ENCODE measurements at places on chromosomes 6 and 20.
A peak's percentile ranks its signal among the peaks of the same experiment; 100 is the strongest.

- peak; percentile 49 for DNase-seq
Observed at GRCh38 chr6:32700391-32701040, 34.1 kb upstream of the HLA-DQB1 start.

GRCh38 chr20:62359043-62359490 is 8.0 kb downstream of the LAMA5 start:
- DNase-seq, result no peak

GRCh38 chr6:69232911-69233448 is 563.8 kb downstream of the LMBRD1 start:
- DNase-seq, result peak; percentile 39

- no peak for DNase-seq
Observed at GRCh38 chr6:53691252-53691651, 25.7 kb upstream of the KLHL31 start.

DNA sequence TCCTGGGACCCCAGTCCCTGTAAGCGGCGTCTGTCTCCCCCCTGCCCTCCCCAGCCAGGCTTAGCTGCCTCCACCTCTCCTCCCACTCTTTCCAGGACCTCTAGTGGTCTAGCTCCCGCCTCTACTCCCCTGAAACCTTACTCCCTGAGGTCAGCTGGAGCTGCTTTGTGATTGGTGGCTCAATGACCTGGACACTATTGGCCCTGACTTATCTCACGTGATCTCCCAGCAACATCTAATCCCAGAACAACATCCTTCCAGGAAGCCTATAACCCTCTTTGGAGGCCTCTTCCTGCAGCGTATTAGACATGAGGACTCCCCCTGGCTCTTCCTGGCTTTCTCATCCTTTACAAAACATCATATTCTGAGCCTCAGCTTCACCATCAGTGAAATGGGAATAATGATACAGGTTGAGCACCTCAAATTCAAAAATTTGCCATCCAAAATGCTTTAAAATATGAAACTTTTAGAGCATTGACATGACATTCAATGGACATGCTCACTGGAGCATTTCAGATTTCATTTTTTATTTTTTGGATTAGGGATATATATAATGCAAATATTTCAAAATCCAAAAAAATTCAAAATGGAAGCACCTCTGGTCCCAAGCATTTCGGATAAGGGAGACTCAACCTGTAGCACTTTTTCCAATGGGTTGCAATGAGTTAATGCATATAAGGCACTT is 16.3 kb upstream of the SRC start:
- no peak for DNase-seq

- no peak for DNase-seq
Observed at GRCh38 chr6:126513198-126513597, 173.3 kb downstream of the CENPW start.

GRCh38 chr20:58600756-58601155 is 50.3 kb upstream of the STX16 start:
- no peak for DNase-seq

DNA sequence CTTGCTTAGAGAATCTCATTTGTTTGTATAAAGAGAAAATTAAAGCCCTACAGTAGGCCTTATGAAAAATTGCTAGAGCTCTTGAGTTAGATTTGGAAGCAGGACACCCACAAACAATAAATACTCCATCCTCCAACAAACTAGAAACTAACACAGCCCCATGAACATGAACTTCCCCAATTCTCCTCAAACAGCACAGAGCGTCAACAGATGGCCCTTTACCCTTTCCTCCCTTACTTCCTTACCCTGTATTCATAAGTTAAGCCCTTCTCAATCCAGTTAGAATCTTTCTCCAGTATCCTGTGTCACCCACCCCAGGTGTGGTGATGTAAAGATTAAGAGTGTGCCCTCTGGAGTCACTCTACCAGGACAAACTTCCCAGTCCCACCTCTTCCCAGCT is 113.7 kb downstream of the UNC5CL start:
- no peak for DNase-seq

GRCh38 chr20:39462416-39462945 is 500.3 kb downstream of the DHX35 start:
- no peak for DNase-seq

DNA sequence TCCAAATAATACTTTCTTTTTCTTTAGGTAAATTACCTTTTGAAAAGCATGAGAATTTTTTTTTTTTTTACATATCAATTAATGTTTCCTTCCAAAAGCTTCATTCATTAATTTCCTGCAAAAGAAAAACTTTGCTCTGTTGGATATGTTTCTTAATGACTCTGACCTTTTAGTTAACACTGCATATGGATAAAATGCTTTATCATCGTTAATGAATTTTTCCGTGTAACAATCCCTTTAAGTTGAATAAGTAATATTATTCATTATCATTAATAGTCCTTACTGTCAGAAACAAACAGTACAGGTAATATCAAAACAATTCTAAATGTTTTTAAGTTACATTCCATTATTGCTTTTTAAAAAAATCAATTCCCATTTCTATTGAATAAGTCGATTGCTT is 345.1 kb downstream of the SAMD5 start:
- DNase-seq, result no peak

GRCh38 chr6:12024699-12025434 is 12.8 kb downstream of the HIVEP1 start:
- DNase-seq, result no peak

DNA sequence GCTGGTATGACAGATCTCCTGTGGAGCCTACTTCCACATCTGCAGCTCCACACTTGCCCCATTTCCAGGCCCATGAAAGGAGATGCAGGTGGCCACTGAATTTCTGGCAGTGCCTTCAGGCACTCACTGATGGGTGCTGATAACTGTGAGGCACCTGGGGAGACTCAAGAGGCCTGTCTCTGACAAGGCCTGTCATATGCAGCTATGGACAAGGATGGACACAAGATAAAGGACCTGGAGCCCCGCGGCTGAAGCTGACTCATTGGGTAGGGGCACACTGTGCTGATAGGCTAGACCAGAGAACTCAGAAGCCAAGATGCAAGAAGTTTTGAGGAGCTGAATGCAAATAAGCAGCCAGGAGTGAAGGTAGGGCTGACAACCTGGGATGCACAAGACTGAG is 81.0 kb upstream of the LRFN2 start:
- DNase-seq, result no peak

- DNase-seq, result no peak
Observed at GRCh38 chr6:87905101-87905641, 142.5 kb upstream of the SPACA1 start.

DNA sequence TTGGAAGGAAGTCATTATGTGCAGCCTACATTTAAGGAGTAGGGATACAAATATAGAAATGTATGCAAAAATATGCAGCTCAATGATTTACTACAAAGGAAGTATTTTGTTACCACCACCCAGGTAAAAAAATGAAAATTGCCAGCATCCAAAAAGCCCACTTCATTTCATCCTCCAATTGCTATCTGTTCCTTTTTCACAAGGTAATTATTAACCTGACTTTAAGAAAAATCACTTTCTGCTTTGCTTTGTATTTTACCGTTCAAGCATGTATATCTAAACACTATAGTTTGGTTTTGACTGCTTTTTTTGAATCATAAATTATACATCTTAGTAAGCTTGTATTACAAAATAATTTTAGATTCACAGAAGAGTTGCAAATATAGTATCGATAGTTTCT is 768.5 kb upstream of the GJE1 start:
- DNase-seq, result no peak

DNA sequence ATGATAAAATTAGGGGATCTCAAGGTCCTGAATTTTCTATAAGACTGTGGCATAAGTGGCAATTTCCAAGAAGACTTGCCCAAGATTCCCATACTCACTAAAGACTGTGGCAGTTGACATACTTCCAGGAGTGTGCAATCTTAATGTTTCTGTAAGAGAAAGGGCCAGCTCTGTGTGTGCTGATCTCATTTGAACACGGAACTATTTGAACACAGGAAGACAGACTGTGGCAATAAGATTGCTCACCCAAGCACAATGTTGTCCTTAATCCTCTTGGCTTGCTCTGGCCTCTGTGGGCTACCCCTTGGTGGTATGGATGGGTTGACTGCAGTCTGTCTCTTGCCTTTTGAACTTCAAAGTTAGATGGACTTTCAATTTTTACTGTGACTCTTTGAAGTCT is 151.4 kb downstream of the PHF3 start:
- no peak for DNase-seq

GRCh38 chr20:15882553-15882952 is 690.7 kb downstream of the KIF16B start:
- no peak for DNase-seq

DNA sequence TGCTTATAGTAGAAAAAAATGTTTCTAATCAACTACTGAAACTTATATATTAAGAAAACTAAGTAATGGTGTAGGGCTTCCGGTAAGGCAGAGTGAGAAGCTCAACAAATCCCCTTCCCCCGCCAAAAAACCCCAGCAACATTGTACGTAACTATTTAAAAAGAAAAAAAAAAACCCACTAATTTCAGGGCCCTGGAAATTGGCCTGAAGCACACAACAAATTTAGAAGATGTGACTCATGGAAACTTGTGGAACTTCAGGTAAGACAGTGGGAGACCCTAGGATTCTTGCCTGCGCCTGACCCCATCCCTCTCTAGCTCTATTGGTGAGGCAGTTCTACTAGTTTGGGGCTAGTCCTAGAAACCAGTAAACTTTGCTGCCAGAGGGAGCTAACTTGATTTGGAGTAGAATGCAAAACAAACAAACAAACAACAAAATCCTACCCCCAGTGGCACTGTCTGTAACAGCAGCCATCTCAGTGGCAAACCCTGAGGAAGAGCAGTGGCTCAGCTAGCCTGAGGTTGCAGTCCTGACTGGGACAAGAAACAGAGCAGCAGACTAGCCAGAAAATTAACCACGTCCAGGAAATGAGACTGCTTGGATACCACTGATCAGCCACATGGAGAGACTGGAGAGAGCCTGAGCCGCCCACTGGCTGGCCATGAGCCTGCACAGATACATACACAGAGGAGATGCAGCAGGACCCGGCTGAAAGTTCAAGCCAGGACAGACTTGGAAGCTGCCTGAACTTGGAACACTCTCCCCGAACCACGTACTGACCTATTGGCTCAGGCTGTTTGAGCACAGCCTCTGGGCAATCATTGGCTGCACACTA is 135.1 kb downstream of the TBXT start:
- DNase-seq, result no peak

Measured in NT2/D1 (cell line).